Stimulated activated CD4-positive, alpha-beta T cell treated with anti-CD3 and anti-CD28 coated beads, Interleukin-15, amount 100 ng/mL, for 1 hour (primary cell): ENCODE measurements at places on chromosomes 16 and 17.

DNA sequence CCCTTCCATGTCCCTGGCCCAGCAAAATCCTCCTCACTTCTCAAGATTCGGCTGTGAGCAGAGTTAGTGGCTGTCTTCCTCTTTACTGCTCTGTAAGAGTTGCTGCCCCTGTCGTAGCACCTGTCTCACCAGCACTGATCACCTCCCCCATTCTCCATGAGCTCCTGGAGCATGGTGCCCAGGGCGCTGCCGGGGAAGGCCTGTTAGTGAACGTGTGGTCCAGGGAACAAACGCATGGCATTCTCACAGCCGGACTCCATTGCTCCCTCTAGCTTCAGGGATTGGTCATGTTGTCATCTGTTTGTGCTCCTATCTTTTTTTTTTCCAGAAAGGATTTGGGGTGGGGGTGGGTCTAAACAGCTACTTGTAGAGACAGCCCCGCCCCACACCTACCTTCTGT, 141.2 kb downstream of the CMIP start:
- DNase-seq: no peak

- no peak for DNase-seq
Observed at GRCh38 chr17:43412166-43412565, 13.4 kb downstream of the ARL4D start.

DNA sequence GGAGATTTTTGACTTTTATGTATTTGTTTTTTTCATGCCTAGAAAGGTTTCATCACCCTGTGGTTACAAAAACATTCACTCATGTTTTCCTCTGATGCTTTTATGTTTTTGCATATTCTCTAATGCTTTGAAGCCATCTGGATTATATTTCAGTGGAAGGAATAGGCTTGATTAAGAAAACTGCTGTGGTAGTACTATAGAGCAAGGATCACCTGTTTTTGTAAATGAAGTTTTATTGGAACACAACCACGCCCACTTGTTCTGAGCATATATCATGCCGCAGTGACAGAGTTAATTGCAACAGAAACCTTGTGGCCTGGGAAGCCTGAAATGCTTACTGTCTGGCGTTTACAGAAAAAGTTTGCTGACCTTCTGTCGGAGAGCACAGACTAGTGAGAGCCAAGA, 11.5 kb downstream of the COX10 start:
- no peak for DNase-seq

- no peak for DNase-seq
Observed at GRCh38 chr17:67655478-67656148, 62.1 kb upstream of the NOL11 start.

DNA sequence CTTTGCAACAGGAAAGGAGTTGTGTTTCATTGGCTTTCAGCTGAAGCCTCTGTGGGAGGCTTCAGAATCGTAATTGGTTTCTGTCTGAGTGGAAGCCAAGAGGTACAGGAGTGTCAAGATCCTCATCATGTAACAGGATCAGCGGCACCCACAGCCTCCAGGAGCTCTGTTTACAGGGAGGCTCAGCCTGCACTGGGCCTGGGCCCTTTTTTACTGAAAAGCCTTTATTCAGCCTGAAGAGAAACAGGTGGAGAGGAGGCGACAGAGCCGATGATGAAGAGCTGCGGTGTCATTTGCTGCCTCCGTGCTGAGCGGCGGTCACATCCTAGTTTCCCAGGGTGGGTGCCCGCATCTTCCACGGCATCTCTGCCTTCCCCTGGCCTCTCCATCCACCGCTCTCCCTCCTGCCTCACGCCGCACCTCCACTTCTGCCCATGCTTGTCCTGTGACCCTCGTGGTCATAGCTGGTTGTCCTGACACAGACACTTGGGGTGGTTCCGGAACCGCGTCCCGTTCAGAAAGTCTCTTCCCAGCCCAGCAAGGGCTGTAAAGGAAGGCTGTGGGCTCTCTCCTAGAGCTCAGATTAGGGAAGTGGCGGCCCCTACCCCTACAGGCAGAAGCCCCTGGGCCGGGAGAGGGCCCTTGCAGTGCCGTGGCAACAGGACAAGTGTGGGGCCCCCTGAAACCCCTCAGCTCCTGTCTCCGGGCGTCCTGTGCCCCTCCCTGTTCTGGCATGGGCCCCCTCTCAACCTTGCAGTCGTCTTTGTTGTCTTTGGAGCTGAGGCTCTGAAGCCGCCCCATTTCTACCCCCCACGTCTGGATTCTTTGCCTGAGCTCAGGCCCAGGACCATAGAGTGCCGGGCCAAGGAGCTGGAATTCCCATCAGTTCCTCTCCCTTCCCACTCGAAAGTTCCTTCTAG, 53.9 kb upstream of the CHMP6 start:
- DNase-seq: no peak

- no peak for DNase-seq
Observed at GRCh38 chr16:48365025-48365600, 20.1 kb downstream of the SIAH1 start.

- no peak for DNase-seq
Observed at GRCh38 chr17:64081802-64082799, 47.8 kb downstream of the ERN1 start.

DNA sequence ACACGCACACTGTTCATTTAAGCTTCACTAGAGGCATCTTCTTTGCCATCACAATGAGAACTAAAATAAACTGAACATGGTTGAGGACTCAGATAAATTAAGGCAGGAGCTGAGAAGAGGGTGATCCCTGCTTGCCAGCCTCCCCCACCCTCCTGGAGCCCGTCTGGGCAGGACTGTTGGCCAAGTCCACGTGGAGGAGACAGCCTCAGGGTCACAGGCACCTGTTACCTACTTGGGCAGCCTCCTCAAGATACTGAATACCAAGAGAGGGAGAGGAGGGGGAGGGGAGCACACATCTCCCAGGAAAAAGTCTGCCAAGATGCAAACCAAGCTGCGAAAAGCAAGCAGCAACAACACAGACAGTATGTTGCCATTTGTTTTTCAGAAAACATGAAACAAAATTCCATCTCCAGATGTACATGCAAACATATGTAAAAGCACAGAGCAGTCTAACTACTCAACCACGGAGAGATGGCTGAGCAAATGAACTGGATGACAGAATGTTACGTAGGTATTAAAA, 67.4 kb downstream of the SLC39A11 start:
- DNase-seq: no peak

DNA sequence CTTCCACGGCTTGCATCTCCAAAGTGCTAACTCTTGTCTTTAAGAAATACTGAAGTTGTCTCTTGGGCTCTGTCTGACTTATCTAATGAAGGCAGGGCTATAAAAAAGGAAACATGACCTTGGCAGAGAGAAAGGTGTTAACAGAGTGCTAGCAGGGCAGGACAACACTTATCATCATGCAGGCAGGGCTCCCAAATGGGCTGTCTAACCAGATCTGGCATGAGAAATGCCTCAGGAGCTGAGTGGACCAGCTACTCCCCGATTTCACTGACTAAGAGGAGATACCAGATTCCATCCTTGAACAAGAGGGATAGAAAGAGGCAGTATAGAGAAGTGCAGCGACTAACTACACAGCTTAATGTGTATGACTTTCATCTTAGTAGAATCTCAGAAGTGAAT, 32.6 kb downstream of the PMP22 start:
- DNase-seq: no peak

DNA sequence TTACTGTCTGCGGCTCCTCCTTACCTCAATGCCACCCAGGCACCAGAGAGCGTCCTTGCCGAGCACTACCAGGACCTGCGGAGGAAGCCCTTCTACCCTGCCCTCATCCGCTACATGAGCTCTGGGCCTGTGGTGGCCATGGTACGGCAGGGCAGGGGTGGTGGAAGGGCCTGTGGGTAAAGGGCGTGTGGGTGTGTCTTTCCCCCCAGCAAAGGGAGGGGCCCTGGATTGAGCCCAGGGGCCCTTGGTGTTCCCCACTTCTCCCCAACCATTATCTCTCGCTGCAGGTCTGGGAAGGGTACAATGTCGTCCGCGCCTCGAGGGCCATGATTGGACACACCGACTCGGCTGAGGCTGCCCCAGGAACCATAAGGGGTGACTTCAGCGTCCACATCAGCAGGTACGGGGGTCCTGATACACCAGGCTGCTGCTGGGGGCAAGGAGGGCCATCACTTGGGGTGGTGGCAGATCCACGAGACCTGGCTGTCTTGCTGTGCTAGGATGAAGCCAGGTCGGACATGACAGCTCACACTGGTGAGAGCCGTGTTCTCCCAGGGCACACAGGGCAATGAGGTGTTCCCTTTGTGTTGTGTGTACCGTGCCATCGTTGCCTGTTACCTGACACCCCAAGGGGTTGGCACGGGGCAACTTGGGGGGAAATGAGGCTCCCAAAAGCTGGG, 2.2 kb upstream of the DECR2 start:
- no peak for DNase-seq

DNA sequence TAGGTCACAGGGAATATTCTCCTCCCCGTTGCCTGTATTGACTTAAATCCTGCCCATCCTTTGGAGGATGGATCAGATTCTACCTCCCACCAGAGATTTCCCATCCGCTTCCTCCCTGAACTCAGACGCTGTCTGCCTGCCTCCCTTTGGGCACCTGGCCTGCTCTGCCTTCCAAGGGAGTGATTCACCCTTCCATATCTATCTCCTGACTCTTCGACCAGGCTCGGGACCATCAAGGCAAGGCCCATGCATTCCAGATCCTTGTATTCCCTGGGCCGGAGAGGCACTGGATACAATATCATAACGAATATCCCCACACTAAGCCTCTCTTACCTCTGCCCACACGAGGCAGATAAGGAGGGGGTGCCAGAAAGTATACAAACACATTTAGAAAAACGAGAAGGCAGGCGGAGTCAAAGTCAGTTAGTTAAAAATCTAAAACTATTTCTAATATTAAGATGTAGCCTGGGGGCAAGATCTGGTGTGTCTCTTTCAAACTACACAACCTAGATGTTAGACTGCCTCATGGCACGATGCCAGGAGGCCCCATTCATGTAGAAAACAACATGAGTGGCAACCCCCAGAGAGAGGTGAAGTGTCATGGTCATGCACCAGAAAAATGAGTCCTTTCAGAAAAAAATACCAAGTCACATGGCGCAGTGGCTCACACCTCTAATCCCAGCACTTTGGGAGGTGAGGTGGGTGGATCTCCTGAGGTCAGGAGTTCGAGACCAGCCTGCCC, 9.2 kb downstream of the PMP22 start:
- DNase-seq: no peak

DNA sequence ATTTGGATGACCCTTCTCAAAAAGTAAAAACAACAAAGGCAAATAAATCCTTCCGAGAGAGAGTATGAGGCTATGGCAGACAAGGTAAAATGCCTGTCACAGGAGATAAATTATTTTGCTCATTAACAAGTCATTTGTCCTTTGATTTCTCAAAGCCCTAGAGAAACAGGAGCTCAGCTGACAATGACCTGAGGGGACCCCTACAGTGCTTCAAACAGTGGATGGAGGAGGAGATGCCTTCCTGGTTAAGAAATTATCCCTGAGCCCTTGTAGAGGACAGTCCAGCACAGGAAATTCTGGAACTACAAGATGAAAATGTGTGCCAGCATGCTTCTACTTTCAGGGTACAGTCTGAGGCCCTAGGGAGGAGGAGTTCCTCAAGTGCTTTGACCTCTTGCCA, 24.0 kb upstream of the RHBDL3 start:
- no peak for DNase-seq

DNA sequence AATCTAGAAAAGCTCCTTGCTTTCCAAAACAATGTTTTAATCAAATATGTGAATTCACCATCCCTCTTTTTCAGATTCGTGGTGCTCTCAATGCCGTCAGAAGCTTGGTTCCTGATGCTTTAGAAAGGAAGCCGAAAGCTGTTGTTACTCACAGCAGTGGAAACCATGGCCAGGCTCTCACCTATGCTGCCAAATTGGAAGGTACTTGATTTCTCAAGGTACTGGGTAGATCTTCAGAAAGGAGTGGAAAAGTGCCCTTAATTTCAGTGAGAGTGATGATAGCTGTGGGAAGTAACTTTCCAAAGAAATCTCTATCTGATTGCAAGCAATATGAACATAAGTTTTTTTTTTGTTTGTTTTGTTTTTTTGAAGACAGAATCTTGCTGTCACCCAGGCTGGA, 14.0 kb downstream of the SRR start:
- DNase-seq: no peak

DNA sequence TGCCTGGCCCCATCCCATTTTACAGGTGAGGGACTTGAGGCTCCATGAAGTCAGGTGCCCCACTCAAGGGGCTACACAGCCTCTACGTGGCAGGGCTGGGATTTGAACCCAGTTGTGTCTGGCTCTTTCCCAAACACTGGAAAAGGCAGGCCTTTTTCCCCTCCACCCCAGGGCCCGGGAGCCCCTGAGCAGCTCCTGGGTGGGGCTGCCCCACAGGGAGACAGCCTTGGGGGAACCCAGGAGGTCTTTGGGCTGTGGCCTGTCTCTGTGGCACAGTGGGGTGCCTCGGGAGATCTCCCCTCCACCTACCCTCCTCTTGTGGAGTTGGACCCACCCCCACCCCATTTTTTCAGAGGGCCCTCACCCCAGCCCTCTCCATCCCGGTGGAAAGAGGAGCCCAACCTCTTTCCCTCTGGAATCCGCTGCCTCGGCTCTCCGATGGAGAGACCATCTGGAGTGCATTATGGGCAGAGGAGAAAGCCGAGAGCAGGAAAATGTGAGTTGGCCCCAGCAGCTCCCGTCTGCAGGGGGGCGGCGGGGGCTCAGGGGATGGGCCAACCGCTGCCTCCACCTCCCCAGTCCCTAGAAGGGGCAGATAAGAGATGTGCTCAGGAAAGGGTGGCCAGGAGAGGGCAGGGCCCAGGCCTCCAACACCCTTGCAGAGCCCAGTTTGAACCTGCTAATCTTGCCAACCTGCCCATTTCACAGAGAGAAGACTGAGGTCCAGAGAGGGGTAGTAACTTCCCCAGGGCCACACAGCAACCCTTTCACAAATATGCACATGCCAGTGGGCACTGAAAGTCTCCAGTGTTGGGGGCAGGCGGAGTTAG, 15.4 kb upstream of the TMEM92 start:
- no peak for DNase-seq

- DNase-seq: no peak
Observed at GRCh38 chr17:43439041-43439440, 40.2 kb downstream of the ARL4D start.

DNA sequence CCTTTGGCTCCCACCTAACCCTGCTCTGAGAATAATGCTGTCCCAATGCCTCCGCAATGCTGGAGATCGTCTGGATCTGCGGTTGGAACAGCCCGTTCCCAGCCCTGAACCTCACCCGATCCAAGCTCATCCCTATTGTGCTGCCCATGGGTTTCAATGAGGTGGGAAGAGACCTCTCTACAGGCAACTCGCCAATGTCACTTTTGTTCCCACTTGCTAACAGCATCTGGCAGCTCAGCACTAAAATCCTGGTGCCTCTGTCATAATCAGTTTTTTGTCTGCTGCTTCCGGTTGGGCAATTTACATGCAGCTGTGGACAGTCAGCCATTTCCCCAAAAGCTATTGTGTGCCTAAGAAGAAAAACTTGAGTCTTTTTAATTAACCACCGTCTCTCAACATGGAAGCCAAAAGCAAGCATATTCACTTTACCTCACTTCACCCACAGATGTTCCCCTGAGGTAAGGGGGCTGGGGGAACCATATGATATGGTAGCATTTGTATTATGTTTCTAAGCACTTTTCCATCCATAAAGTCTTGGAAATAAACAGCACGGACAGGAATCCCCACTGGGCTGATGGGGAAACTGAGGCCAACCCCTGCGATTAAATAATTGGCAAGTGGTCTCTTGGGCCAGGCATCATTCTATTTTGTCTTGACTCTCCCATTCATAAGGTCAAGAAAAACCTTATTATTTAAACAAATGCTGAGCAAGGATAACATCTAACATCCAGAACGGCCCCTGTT, 159.2 kb upstream of the CDH5 start:
- no peak for DNase-seq

GRCh38 chr16:58020628-58021521, 4.7 kb upstream of the MMP15 start:
- DNase-seq: peak; percentile 43
